ENCODE measurements at places on chromosomes 2 and 18. TPM values are rescaled to one million over a fixed set of nuclear protein-coding genes. Genes with fewer than 3 reads are reported as not detected.

The LRRTM1 gene
- total RNA-seq, result 2.0 TPM

The ST6GAL2 gene
- 74.9 TPM for total RNA-seq

The DES gene
- 249 TPM for total RNA-seq

The ANKRD62 gene
- total RNA-seq, result not detected

The C2orf81 gene
- 3.1 TPM for total RNA-seq

The MC5R gene
- 0.33 TPM for total RNA-seq

The TUBB8B gene
- not detected for total RNA-seq

The MYOM1 gene
- total RNA-seq, result 40.7 TPM

The HOXD13 gene
- not detected for total RNA-seq

The TLX2 gene
- total RNA-seq, result 0.93 TPM

The FTCDNL1 gene
- 2.3 TPM for total RNA-seq

The EGR4 gene
- not detected for total RNA-seq

The LBH gene
- total RNA-seq, result 127 TPM

The ESPNL gene
- total RNA-seq, result 1.2 TPM

The TMEM127 gene
- 23.3 TPM for total RNA-seq

The ADAM23 gene
- 9.5 TPM for total RNA-seq

The VAPA gene
- 257 TPM for total RNA-seq

The QPCT gene
- 12.0 TPM for total RNA-seq

The HOXD11 gene
- not detected for total RNA-seq

The RUFY4 gene
- not detected for total RNA-seq

The KCNF1 gene
- 6.8 TPM for total RNA-seq

The DIS3L2 gene
- total RNA-seq, result 58.4 TPM
